ENCODE measurements at places on chromosomes 3 and 15.
A peak's percentile ranks its signal among the peaks of the same experiment; 100 is the strongest.

DNA sequence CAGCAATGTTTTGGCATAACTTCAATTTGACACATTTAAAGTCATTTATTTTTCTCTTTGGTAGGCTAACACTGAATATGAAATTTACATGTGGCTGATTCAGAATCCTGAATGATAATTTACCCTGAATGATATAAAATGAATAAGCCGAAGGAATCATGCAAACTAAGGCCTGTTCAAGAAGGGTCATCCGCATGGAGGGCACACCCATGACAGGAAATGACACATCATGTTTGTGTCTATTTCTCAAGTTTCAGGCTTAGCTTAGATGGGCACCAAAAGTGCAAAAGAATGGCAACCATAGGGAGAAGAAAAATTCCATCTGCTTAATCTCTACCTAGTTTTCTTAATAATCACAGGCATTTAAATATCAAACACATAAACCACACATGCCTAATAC, 141.5 kb downstream of the DUT start:
- no peak for DNase-seq

GRCh38 chr3:119924111-119925094, 142.5 kb downstream of the NR1I2 start:
- DNase-seq, result no peak

DNA sequence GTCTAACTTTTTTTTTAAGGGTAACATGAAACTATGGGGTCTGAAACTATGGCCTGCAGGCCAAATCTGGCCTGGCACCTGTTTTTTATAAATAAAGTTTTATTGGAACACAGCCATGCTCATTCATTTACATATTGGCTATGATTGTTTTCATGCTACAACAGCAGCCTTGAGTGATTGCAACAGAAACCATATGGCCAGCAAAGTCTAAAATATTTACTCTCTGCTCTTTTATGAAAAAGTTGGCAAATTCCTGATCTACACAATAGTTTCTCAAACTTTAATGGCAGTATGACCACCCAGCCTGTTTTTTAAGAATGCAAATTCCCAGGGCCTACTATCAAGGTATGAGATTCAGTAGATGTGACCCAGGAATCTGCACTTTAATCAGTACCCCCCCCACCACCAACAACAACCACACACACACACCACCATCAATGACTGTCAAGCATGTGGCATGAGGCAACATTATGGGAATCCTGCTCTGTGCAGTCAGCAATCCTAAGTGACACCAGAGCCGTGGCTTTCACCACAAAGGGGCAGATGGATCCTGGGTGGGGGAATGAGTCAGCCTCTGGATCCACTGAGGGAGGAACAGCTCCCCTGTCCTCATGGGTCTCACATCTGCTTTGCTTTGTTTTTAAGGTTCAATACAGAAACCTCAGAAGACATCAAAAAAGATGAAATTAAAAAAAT, 142.8 kb downstream of the NTRK3 start:
- no peak for DNase-seq

GRCh38 chr3:181567311-181568075, 144.2 kb upstream of the SOX2 start:
- no peak for DNase-seq

GRCh38 chr15:26372706-26373105, 400.2 kb downstream of the GABRB3 start:
- DNase-seq, result no peak

DNA sequence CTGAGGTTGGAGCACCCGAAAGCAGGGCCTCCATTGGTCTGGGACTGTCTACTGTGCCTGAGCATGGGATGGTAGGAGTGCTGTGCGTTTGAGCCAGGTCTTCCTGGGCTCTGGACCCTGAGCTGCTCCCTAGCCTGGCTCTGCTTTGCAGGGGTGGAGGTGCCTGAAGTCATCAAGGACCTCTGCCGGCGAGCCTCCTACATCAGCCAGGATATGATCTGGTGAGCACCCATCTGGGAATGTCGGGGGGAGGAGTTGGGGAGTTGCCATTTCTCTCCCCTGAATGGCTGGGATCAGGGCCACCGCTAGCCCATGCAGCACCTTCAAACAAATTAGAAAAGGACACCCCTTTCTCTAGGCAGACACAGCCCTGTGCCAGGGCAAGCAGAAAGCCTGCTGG, 20.7 kb downstream of the DUOX1 start:
- no peak for DNase-seq

DNA sequence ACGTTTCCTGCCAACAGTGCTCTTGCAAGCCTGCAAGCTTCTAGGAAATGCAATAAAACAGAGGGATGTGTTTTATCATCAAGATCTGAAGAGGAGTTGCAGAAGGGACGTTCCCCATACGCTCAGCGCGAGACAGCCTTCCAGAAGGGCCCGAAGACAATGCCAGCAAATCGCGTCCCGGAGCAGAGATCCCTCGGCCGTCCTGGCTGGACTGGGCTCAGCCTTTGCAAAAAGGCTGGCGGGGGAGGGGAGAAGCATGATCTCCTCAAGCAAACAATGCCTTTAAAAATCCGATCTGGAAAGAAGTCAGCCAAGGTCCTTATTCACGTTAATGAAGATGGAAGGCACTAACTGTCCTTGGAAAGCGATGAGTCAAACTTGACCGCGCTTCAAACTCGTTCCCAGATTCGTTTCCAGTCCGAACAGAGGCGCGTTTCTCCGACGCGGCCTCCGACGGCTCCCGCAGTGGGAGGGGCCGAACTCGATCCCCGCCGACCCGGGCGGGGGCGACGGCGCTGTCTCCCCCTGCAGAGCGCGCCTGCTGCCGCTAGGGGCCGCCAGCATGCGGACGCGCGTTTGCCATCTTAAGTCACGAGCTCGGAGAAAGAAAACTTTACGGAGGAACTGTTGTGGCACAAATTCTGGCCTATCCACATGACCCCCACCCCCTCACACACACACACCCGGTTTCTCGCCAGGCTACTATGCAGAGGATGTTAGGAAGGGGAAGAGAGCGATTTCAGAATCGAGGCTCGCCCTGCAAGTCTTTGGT, 5.5 kb downstream of the BCL6 start:
- peak; percentile 91 for DNase-seq

DNA sequence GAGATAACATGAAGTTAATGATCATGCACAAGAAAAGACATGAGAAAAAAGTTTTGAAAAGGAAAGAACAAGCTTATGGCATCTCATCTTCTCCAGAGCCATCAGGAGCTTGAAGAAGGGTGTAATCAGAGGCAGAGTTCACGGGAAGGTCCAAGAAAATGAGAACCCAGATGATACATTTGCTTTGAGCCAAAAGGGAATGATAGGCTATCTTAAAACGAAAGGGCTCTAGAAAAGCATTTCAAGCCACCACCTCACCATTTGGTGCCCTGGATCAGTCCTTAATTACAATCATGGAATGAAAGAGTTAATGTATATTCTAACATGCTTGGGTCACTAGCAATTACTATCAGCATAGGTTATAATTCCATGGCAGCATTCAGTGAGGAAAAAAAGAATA, 781.8 kb downstream of the ROBO1 start:
- DNase-seq, result no peak

GRCh38 chr3:112086875-112087524, 811 bp downstream of the C3orf52 start:
- no peak for DNase-seq

DNA sequence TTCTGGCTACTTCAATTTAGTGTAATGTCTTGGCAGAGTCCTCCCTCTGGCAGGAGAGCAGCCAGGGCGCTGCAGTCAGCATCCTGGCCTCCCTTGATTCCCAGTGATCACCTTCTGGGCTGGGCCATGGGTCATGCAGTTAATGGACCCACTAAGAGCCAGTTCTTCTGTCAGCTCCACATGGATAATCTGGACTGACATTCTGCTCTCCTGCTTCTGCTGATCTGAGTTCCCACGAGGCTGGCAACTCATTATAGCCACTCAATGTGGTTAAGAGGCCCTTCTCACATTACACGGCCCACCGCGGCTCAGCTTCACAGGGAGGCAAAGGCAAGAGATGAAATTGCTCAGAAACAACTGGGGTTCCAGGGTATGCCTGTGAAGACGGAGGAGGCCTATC, 94.0 kb downstream of the WDR76 start:
- no peak for DNase-seq

GRCh38 chr3:164918905-164919304, 159.4 kb downstream of the SI start:
- DNase-seq, result no peak

DNA sequence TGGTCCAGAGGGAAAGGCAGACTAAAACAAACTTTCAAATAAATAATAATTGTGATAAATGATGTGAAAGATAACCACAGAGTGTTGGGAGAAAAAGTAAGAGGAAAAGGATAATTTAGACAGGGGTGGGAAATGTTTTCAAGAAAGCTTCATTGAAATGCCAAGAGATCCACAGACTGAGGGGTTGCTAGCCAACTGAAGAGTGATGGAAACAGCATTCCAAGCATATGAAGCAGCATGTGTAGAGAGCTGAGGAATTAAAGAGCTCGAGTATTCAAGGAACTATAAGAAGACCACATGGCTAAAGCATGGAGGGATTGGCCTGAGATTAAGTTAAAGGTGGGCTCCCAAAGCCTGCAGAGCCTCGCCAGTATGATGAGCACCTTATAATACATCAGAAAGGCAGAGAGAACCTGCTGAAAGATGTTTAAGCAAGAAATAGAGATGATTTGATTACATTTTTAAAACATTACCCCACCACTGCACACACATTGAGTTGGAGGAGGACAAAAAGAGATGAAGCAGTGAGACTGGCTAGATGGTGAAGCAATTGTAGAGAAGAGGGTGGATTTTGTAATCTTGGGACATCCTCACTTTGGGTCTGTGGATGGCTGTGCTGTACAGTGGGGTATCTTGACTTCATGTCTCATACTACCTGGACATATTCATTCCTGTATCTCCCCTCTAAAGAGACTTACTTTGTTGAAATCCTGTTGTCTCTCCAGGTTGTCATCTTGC, 100.8 kb downstream of the STAC start:
- no peak for DNase-seq

DNA sequence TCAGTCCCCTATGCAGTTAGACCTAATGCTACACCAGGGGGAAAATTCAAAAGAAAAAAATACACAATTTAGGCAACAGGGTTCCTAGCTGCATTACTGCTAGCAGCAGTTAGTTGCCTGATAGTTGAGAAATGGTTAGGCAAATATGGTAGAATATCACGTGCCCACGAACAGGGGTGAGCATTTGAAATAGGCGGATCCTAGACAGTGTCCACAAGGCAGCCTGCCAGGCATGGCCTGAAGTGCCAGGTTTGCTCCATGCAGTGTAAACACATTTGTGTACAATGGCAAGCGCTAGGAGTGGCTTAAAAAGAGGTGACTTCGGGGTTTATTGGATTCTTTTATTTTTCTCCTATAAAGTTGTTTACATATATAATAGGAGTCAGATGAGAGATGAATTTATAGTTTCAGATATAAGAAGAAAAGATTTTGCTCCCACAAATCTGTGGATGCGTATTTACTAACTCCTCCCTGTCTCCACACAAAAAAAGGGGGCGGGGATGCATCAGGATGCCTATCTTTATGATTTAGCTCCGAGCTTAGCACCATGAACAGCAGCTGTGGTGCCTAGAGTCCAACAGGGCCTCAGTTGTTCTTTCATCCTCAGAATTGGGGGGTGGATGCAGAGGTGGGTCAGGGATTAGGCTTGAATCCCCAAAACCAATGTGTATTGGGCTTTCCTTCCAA, 3.9 kb upstream of the TGM4 start:
- DNase-seq, result no peak

GRCh38 chr15:56906766-56907165, 11.7 kb upstream of the TCF12 start:
- DNase-seq, result no peak

DNA sequence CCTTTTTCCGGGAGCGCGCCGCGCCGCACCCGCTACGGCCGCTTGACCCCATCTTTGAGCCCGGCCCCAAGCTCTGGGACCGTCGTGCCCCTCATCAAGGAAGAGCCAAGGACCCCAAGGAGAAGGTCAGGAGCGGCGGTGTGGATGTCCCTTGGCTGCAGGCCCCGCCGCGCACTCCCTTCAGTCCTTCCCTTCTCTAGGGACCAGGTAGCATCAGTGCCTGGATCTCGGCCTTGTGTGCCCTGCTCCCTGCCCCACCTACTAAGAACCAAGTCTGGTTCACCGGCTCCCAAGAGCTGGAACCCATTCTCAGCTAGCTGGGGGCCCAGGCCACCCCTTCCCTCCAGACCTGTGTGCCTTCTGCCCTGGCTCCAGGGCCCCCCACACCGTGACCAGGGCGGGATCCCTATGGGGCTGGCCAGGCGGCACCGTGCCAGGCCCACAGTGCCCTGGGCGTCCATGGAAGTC, 69.3 kb upstream of the CGNL1 start:
- DNase-seq, result peak; percentile 69

GRCh38 chr15:96160800-96161199, 169.7 kb upstream of the NR2F2 start:
- DNase-seq, result no peak

DNA sequence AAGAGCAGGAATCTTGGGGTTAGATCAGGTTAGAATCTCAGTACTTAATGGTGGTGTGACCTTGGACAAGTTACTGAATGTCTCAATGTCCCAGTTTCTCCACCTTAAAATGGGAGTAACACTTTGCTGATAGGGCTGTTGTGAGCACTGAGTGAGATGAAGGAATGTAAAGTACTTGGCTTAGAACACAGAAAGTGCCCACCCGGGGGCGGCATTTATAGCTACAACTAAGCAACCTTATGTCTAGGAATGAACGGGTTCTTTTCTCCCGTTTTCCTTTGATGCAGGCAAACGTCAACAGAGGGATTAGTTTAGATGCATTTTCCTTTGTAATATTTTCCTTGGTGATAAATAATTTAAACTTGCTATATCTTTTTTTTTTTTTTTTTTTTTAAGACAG, 176.6 kb downstream of the USP13 start:
- DNase-seq, result no peak

- no peak for DNase-seq
Measured at GRCh38 chr3:170179432-170179831, 2.1 kb downstream of the PHC3 start.

GRCh38 chr15:62186578-62186977, 21.5 kb upstream of the C2CD4B start:
- DNase-seq, result no peak

- DNase-seq, result no peak
Measured at GRCh38 chr3:72517921-72518424, 330.3 kb downstream of the SHQ1 start.

GRCh38 chr3:138941259-138941885, 5.6 kb downstream of the FOXL2 start:
- DNase-seq, result no peak

DNA sequence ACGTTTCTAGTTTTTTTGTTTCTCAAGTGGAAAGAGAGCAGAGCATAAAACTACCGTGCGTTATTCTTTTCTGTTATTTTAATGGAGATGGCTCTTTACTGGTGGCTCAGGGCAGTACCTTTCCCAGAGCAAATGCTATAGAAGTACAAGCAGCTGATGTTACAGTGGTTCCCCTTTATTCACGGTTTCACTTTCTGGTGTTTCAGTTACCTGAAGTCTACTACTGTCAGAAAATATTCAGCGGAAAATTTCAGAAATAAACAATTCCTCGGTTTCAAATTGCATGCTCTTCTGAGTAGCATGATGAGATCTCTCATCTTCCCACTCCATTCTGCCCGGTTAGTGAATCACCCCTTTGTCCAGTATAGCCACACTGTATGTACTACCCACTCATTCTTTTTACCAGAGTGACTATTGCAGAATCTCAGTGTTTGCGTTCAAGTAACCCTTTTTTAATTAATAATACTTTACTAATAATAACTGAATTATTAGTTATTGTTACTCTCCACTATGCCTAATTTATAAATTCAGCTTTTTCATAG, 597.5 kb upstream of the ROBO2 start:
- no peak for DNase-seq

All from coronary artery (tissue), 2 donors.